AG09319 (cell line): ENCODE measurements at places on chromosomes 16 and 17.

DNA sequence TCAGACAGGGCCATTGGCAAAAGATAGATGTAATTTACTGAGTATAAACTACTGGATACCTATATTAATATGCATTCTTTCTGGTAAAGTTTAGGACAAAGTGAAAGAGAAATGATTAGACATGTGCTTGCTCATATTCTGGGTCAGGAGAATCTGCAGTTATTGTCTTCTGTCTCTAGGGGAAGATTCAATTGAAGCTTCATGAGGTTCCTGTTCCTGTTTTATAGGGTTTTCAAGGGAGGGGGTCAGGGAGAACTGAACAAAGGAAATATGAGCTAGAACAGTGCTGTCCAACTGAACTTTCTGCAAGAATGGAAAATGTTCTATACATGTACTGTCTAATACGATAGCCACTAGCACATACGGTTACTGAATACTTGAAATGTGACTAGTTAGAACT is 59.3 kb upstream of the CORO6 start:
- DNase-seq: no peak

- no peak for DNase-seq
Measured at GRCh38 chr17:51540151-51540550, 279.8 kb downstream of the UTP18 start.

GRCh38 chr17:63665527-63666214 is 34.3 kb downstream of the LIMD2 start:
- DNase-seq: no peak

DNA sequence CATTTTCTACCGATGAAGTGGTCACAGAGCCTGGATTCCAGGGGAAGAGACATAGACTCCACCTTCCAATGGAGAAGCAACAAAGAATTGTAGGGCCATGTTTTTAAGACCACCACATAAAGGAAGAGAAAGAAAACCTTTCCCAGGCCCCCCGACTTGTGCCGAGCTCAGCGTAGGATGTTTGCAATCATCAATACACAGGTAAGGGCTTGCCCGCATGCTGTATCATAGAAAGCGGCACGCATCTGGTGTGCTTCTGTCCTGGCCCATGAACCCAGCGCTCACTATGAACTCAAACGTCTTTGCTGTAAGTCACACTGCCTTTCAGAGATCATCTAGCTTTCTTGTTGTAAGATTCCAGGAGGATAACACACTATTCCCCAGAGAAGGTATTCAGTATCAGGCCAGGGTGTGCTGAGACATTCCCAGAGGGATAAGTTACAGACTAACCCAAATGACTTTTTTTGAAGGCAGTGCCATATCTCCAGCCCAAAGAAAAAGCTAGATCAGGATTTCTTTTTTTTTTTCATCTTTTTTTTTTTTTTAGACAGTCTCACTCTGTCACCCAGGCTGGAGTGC is 79.5 kb upstream of the RPL38 start:
- DNase-seq: no peak

- no peak for DNase-seq
Measured at GRCh38 chr16:89765292-89765830, 44.0 kb downstream of the ZNF276 start.
